ENCODE measurements at places on chromosomes 7 and 10. TPM values are rescaled to one million over a fixed set of nuclear protein-coding genes. Genes with fewer than 3 reads are reported as not detected.

Gene SCIN
- 0.39 TPM for total RNA-seq

DNA sequence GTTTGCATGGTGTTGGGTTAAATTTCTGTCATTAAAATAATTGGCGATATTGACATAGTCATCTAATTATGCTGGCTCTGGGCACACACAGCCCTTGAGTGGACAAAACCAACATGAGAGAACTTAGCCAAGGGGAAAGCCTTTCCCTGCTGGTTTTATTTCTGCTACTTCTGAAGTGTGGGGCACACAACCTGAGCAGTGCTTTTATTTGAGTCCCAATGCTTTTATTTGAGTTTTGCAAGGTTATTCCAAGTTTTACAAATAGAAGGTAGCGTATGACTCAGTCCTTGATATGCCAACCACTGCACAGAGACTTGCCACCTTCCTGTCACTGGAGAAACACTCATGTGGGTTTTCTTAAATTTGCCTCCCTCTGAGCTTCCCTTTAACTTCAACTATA lies 145.7 kb downstream of the EGFR start:
- DNase-seq, result no peak

DNA sequence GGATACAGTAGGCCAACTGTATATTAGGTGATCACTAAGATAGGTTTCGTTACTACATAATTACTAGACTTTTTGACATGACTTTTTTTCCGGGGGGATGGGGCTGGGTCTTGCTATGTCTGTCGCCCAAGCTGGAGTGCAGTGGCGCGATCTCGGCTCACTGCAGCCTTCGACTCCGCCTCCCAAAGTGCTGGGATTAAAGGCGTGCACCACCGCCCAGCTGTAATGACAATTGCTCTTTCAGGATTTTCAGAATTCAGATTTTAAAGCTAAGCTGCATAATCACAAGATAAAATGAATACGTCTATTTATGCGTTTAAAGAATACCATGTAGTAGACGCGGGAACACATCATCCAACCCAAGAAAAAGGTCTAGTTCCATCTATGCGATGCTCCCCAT lies 982 bp downstream of the IDI1 start:
- peak; percentile 52 for DNase-seq

DNA sequence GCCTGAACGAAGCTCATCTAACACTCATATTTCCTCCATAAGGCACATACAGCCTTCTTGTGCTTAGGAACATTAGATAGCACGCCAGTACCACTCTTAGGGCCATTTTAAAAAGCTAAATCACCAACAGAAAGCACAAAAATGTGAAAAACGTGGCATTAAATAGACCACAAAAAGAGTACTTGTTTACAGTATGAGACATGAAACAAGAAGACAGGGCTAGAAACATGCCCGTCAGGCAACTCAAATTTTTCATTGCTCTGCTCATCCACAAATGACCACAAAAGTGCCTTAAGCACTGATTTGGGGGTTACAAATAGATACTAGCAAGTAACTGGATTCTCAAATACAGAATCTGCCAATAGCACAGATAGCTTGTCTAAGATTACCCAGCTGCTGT lies 67.8 kb downstream of the ELMO1 start:
- no peak for DNase-seq

Gene VWA2
- 1.2 TPM for total RNA-seq

DNA sequence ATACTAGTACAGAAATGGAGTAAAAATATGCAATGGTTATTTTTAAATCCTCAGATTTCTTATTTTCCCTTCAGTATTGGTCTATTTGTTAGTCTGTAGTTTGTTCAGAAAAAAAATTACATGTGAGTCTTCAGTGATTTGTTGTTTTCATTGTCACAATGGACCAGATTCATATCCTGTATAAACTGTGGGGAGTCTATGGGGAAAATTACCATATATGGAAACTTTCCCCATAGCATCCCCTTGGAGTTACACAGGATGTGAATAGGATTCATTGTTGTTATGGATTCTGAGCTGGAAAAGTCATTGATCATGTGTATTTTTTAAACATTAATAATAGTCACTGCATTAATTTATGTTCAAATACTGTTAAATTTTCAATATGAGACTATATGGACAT lies 72.6 kb downstream of the ST7 start:
- no peak for DNase-seq

Gene GPR15LG
- not detected for total RNA-seq

DNA sequence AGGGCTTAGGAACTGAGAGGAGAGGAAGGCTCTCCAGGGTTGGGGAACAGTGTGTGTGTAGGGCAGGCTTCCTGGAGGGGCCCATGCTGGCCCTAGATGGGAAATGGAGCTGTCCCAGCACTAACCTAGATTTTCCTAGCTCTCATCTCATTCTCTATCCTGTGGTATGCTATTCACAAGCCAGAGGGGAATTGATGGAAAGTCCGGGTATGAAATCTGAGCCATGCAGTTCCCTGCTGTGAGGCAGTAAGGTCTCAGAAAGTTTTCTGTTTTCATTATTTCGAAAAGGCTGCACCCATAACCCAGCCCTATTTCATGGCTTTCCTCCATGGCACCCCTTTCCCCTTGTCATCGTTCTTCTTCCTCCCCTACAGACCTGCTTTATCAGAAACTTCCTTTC lies 220.3 kb downstream of the RPS24 start:
- no peak for DNase-seq

DNA sequence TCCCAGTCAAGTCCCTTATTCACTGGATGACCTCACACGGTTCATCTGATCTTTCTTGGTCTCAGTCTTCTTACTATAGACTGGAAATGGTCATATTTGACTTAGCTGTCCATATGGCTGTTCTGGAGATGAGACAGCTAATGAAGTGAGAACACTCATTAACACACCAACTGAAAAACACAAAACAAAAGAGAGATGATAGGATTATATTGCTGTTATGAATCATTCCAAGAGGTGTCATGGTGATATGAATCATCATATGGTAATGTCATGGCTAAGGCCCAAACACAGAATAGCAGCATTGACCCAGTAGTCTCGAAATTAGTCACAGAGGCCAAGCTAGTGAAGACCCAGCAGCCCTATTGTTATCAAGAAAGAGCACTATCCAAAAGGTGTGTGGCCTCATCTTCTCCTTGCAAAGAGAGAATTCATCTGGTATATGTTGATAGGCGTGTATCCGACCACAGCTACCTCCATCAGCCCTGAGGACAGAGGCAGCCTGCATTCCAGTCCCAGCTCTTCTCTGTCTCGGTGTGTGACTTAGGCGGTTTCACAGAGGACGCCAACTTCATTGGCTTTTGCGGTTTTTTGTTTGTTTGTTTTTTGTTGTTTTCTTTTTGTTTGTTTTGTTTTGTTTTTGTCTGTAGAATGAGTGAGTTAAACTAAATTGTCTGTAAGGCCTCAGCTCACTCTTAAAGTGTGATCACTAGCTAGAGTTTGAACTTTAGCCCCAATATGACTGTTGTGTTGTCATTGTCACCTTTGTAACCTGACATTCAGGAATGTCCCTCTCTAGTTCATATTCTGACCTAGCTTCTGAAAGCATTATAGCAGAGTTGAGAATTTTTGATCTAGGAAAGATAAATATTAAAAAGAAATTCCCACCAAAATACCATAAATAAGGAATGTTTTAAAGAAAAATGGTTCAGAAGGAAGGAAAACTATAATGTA lies 97.4 kb upstream of the PDCD4 start:
- DNase-seq, result no peak

Gene OR2A42
- not detected for total RNA-seq

- no peak for DNase-seq
Observed at GRCh38 chr7:739983-740942, 13.2 kb upstream of the PRKAR1B start.

GRCh38 chr7:75054744-75055143 lies 18.9 kb downstream of the RCC1L start:
- no peak for DNase-seq

Gene CHRM2
- total RNA-seq, result not detected

Measured in Caco-2 (cell line).